ENCODE measurements at places on chromosomes 13 and 19.

- no peak for DNase-seq
Observed at GRCh38 chr13:34002141-34002540, 184.2 kb downstream of the RFC3 start.

- DNase-seq, result no peak
Observed at GRCh38 chr13:43546251-43546650, 240.5 kb downstream of the ENOX1 start.

DNA sequence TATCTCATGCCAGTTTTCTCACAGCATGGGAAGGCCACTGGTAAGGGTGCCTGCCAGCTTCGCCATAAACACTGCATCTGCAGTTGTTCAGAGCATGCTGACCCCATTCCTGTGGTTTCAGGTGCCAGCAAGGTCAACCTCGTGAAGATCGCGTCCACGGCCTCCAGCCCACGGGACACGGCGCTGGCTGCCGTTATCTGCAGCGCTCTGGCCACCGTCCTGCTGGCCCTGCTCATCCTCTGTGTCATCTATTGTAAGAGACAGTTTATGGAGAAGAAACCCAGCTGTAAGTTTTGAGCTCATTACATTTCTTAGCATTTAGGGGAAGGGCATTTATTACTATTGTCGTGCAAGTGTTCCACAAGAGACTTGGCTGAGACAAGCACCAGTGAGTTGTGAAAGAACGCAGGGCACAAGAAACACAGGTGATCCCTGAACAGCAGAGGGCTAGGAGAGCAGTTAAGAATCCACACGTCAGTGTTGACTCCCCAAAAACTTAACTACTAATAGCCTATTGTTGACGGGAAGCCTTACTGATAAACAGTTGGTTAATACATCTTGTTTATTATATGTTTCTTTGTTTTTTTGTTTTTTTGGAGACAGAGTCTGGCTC lies 88.8 kb downstream of the TNFRSF19 start:
- DNase-seq, result no peak

DNA sequence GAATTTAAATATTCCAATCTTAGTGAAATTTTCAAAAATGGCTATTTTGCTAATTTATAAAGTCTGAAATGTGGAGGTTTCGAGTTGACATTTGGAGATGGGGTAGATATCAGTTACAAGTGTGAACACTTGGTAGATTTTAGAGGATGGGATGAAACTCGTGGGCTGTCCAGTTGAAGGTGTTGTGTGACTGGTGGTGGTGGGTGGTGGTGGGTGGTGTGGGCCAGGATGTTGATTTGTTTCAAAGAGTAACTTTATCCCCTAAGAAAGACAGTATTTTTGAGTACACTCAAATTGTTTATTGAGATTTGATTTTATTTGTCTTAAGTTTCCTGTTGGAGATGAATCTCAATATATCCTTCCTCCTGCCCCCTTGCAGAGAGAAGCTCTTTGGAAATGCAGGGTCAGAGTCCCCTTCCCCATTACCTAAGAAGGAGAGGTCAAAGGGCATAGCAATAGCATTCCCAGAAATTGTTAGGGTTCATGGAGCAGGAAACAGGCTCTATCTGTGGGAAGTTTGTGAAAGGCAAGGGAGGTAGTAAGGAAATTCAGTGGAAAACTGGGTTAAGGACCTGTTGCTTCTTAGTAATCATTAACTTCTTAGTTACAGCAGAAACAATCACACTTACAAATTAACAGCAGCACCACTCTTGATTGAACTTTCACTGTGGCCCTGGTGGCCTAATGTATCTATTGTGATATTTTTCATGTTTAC lies 133.6 kb upstream of the RNF113B start:
- no peak for DNase-seq

GRCh38 chr13:61013796-61014195 lies 401.9 kb downstream of the PCDH20 start:
- DNase-seq, result no peak

DNA sequence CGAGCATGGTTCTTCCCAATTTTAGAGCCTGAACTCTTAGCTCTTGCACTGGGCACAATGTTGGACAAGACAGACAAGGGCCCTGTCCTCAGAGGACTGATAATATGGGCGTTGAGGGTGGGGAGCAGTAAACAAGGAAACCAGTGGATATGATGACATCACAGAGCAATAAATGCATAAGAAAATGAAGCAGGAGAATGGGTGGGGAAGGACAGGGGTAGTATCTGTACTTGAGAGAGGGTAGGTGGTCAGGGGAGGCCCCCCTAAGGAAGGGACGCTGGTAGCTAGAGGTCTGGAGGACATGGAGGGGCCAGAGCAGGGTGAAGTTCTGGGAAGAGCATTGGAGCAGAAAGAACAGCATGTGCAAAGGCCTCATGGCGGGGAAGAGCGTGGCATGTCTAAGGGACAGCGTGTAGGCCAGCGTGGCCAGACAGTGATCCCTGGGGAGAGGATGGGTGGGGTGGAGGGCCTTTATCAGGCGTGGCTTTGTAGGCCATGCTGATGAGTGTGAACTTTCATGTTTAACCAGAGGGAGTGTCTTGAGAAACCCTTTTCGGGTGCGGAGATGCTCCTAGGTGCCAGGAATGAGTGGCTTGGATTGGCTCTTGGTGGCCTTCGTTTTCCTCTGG lies 15.1 kb upstream of the ZNF536 start:
- DNase-seq, result no peak

GRCh38 chr13:22316494-22317025 lies 645.7 kb downstream of the FGF9 start:
- no peak for DNase-seq

GRCh38 chr19:39247701-39248664 lies 673 bp downstream of the IFNL4 start:
- no peak for DNase-seq

GRCh38 chr19:8965887-8966286 lies 44.3 kb downstream of the MUC16 start:
- DNase-seq, result no peak

Data from omental fat pad (tissue), 4 donors.